ENCODE measurements at places on chromosomes 7 and 10. TPM values are rescaled to one million over a fixed set of nuclear protein-coding genes. Genes with fewer than 3 reads are reported as not detected.
A peak's percentile ranks its signal among the peaks of the same experiment; 100 is the strongest.

CLDN4 gene
- total RNA-seq, result 13.7 TPM

CHST3 gene
- 42.9 TPM for total RNA-seq

- no peak overlapping the region for H3K4me3 ChIP-seq
- H3K36me3 ChIP-seq, result no peaks in the 10 kb centered on the region
- H3K4me1 ChIP-seq, result no peaks in the 10 kb centered on the region
- no peaks in the 10 kb centered on the region for H3K27me3 ChIP-seq
These were observed 169.3 kb upstream of the AKR1E2 start for GRCh38 chr10:4656576-4657194.

LIPN gene
- not detected for total RNA-seq

TRPV6 gene
- total RNA-seq, result 0.46 TPM

GRCh38 chr7:149772956-149773434 is 393 bp downstream of the ZNF467 start:
- H3K27me3 ChIP-seq, result peaks cover 20% of the 10 kb centered on the region
- no peak for DNase-seq
- H3K4me1 ChIP-seq, result no peaks in the 10 kb centered on the region
- peak overlapping the region; percentile 28 for H3K4me3 ChIP-seq

All from astrocyte (in vitro differentiated cells and primary cell).